Islet precursor cell (in vitro differentiated cells): ENCODE measurements at places on chromosomes 6 and 20.

DNA sequence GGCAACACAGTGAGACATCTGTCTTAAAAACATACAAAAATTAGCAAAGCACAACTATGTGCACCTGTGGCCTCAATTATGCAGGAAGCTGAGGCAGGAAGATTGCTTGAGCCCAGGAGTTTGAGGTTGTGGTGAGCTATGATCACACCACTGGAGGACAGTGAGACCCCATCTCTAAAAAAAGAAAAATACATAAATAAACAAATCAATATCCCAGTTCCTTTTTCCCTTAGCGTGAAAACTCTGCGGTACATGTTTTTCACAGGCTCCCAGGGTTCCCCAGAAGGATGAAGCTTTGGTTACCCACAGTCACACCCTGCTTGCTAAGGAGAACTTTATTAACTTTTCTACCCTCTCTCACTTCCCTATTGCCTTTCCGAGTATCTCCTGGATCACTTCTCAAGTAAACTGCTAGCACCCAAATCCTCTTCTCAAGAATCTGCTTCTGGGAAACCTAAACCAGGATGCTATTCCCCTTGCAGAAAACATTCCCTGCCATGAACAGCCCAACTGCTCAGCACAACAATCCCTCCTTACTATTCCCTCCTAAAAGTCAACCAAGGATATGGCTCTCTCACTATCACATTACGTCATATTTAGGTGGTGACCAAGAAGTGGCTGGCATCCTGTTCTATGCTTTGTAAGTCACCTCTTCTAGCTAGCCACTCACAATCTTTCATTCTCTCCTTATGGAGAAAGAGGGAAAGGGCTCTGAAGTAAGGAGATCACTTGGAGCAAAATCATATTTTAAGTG lies 122.4 kb downstream of the IPCEF1 start:
- DNase-seq, result no peak

DNA sequence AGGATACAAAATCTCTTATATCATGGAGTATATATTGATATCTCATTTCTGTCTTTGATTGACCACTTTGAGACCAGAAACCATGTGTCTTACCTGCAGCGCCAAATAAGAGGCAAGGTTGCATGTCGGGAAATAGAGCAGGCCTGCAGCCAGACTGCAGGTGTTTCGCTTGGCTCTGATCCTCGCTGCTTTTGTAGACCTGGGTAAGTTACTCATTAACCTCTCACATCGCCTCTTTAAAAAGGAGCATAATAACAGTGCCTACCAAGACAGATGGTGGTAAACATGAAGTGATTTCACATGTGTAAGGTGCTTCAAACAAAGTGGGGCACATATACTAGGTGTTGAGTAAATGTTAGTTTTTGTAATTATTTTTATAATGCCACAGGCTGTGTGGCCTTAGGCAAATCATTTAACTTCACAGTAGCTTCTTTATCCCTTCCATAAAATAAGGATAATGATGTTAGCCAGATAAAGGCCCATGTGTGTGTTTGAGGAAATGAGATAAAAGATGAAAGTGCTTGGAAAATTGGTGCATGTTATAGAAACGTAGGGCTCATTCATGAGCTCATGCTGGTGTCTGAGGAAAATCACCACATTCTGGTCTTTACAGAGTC lies 248.8 kb upstream of the MAP3K7 start:
- no peak for DNase-seq

DNA sequence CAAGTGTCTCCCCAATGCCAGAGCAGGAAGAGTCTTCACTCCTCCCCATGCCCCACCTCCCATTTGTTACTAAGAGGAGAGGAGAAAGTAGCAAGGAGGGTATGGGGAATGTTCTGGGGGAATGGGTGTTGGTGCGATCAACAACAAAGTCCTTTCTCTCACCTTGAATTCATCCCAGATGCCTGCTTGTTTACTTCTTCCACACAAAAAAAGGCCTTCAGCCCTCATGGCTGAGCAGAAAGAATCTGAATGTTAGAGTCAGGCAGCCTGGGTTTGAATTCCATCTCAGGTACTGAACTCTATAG lies 9.9 kb downstream of the MOG start:
- DNase-seq, result no peak

DNA sequence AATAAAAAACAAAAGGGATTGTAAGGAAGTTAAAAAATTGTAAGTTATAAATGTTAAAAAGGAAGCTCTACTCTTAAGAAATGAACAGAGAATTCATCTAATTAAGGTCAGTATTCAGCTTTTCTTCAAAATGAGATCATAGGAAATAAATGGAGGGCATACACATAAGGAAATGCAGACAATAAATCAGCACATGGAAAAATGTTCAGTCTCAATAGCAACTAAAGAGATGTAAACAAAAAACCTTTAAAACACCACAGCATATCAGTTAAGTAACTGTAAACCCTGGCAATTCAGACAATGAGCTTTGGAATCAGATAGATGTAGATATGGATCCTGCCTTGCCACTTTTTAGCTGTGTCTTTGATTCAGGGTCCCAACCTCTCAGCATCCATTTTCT lies 24.0 kb upstream of the CLIC5 start:
- no peak for DNase-seq

DNA sequence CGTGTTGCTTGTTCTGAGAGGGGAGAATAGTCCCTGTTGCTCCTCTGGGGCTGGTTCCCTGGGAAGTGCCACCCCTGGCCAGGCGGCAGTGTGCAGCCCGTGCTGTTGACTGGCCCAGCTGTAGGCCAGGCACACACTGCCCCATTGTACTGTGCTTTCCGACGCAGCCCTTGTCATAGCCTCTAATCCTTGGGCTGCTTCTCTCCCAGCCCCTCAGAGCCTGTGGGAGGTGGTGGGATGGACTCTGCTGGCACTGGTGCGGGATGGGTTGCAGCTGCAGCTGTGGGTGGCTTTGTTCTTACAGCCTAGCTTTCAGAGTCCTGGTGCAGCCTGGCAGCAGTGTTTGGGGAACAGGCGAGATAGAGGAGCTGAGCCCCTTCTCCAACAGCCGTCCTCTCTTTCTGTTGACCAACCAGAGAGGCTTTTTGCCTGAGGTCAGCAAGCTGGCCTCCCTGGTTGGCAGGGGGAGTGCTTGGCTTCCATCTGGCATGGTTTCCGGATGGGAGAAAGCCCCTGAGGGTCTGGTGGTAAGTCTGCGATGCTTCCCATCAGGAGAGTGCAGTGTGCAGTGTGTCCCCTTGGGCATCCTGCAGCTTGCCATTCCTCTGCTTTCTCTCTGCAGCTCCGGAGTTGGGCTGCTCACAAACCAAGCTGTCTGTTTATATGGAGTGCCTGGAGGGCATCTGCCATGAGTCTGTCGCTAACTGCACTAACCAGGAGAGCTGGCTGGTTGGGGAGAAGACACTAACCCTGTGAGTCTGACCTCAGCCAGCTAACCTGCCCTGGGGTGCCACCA lies 12.1 kb downstream of the TJAP1 start:
- DNase-seq, result peak; percentile 80

DNA sequence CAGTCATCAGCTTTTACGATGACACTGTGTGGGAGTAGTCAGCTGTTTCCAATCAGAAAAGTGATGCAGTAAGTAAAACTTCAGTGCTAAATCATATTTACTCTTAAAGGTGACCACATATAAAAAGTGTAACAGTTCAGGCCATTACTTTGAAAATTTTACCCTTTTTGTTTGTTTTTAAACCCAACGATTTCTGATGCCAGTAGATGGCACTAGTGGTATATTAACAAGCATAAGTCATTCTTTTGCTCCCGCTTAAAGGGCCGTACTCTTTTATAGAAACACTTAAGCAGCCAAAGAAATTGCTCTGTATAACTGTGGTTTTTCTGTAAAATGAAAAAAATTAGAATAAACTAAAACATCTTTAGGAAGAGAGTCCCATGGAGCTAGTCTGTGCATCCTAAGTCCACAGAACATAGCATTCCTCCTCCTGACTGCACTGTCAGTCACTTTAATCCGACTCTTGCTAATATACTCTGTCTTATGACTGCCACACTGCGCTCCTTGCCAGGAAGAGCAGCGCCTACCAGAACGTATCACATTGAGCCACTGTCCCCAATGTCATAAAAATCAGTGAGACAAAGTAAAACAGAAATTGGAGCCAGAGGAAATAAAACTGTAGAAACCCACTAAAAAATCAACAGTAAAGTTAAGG lies 25.0 kb downstream of the HEBP2 start:
- no peak for DNase-seq

DNA sequence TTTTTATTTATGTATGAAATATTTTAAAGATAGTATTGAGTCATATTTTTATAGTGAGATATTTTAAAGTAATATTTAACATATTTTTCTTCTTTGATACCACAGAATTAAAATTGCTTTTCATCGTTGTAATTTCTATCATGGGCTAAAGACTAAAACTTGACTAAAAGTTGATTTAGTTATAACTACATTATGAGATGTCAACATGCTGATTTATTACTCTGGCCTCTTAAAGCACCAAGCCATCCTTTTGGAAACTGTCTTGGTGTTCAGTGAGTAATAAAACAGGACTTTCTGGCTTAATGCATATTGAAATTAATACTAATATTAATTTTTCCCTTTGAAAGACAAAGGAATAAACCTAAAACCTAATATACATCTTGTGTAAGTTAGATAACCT lies 95.2 kb upstream of the ADGRF4 start:
- DNase-seq, result no peak

DNA sequence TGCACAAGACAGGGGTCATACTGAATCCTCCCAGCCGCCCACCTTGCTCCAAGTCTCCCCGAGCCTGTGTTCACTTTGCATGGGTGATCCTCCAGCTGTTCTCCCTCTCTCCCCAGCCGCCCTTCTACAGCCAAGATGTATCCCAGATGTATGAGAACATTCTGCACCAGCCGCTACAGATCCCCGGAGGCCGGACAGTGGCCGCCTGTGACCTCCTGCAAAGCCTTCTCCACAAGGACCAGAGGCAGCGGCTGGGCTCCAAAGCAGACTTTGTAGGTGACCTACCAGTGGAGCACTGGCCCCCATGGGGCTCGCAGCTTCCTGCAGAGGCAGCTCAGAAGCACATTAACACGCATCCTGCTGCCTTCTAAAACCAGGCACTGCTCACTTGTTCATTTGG lies 14.6 kb upstream of the IFT52 start:
- DNase-seq, result no peak

DNA sequence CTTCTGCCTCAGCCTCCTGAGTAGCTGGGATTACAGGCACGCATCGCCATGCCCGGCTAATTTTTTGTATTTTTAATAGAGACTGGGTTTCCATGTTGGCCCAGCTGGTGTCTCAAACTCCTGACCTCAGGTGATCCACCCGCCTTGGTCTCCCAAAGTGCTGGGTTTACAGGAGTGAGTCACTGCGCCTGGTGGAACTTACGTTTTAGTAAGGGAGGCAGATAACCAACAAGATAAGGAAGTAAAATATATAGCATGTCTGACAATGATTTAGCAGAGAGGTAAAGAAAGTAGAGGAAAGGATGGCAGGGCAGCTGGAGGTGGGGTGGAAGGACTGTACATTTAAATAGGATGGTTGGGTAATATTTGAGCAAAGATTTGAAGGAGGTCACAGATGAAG lies 12.8 kb upstream of the MYMX start:
- peak; percentile 75 for DNase-seq

GRCh38 chr6:168308390-168309144 lies 11.0 kb downstream of the DACT2 start:
- no peak for DNase-seq

DNA sequence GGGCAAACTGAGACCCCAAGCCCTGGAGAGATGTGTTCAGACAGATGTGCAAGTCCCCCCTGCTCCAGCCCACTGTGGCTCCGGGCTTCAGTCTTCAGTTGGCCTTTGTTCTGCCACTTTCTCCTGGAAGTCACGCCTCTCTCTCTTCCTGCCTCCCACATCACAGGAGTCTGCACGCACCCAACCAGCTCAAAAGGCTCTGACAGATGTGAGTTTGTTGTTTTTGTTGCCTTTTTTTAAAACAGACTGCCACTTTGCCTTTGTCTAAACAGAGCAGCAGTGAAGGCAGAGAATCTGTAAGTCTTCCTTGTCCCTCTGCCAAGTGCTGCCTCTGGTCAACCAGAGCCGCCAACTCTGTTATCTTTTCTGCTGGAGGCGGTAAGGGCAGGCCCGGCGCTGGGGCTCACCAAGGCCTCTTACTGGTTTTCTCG lies 149.7 kb downstream of the TFAP2C start:
- DNase-seq, result peak; percentile 74

GRCh38 chr6:83183082-83183828 lies 9.8 kb downstream of the PGM3 start:
- DNase-seq, result peak; percentile 60
